Heart right ventricle (tissue), 16 donors: ENCODE measurements at places on chromosomes 4 and X. TPM values are rescaled to one million over a fixed set of nuclear protein-coding genes. Genes with fewer than 3 reads are reported as not detected.

- no peak overlapping the region for H3K4me3 ChIP-seq
- H3K27me3 ChIP-seq: no peaks in the 10 kb centered on the region
Observed at GRCh38 chr4:9994246-9994847, 26.9 kb downstream of the SLC2A9 start.

DNA sequence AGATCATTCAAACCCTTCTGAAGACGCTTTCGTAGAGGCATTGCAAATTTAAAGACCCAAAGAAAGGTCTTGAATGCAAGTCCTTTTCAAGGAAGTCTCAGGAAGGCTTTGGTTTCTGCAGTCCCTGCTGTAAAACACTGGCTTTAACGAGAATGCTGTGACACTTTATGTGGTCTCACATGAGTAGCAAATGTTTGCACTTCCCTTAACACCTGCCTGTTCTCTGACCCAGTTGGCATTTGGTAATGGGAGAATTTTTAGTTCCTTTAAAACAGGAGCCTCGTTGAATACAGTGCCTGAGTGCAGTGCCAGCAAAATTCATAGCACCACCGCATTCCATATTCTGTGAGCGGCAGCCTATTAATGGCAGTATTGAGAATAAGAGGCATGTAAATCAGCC, 330.5 kb upstream of the PRKX start:
- H3K4me1 ChIP-seq: no peaks in the 10 kb centered on the region
- no peak overlapping the region for H3K4me3 ChIP-seq
- no peaks in the 10 kb centered on the region for H3K27me3 ChIP-seq
- H3K27ac ChIP-seq: no peak overlapping the region
- no peak for DNase-seq

DNA sequence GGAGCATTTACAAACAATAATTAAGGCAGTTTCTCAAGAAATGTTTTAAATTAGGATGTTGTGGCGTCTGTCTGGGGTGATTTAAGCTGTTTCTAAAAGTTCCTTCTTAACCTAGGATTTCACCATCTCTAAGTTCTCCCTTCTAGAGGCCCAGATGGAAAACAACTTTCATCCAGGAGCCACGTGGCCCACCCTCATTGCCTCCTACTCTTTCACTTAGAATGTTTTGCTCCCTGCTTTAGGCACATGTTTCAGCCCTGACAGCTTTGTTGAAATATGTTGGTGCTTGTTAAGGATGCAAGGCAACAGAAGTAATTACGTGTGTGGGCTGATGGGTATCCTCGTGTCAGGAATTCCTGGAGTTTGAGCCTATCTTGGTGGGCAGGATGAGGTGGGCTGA, 131.3 kb downstream of the GUCY2F start:
- no peak overlapping the region for H3K27ac ChIP-seq
- no peaks in the 10 kb centered on the region for H3K36me3 ChIP-seq
- H3K4me1 ChIP-seq: no peaks in the 10 kb centered on the region
- no peaks in the 10 kb centered on the region for H3K27me3 ChIP-seq

DNA sequence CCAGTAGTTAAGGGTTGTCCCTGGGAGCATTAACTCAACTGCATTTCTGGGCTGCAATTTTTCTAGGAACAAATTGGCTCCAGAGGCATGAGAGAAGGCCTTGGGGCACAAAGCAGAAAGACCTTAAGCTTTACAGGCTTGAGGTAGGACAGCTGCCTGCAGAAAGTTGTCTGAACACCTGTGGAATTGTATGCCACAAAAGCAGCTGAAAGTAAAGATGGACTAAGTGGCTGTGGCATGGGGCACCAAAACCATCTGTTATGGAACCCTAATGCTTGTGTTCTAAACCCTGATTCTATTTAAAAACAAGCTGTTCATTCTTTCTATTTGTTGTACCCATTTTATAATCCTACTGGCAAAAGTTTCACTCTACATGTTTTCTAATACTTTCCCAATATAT, 515.2 kb downstream of the GLUD2 start:
- no peaks in the 10 kb centered on the region for H3K36me3 ChIP-seq
- H3K4me3 ChIP-seq: no peak overlapping the region
- no peak for DNase-seq
- no peaks in the 10 kb centered on the region for H3K27me3 ChIP-seq
- H3K4me1 ChIP-seq: no peaks in the 10 kb centered on the region

- no peaks in the 10 kb centered on the region for H3K27me3 ChIP-seq
- DNase-seq: no peak
- H3K4me1 ChIP-seq: no peaks in the 10 kb centered on the region
- no peak overlapping the region for H3K27ac ChIP-seq
- H3K36me3 ChIP-seq: no peaks in the 10 kb centered on the region
- no peak overlapping the region for H3K4me3 ChIP-seq
Observed at GRCh38 chrX:112687189-112687691, 7.5 kb upstream of the LHFPL1 start.

DNA sequence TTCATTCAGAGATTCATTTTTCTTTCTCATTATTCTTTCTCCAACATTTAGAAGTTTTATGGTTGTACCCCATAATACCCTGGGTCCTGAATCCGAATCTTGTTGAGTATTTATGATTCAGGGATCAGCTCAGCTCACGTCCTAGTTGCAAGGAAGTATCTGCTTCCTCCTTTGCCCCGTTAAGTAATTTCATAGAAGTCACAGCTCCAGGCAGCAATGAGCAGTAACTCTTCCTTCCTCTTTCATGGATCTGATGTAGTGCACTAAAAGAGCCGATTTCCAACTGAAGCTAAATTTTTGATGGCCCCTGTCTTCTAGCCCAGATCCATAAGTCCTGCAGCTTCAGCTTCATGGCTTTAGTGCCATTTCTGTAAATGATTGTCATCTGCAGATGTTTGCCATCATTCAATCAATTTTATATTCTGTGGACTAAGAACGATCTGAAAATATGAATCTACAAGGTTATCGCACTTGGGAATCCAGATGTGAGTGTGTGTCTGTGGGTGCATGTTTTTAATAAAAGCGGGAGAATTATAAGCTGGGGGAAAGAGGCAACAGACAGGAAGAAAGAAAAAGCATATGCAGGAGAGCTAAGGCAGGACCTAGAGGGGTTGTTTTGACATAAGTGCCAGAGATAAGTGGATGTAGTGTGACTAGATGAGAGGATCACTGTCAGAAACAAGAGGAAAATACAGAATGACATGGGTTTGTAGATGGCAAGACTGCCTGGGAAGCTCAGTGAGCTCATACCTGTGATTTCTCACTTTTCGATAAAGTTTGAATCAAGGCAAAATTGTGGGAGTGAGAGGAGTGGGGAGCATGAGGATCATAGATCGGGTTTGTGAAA, 17.5 kb downstream of the VEGFD start:
- no peak for DNase-seq
- H3K36me3 ChIP-seq: no peaks in the 10 kb centered on the region
- no peaks in the 10 kb centered on the region for H3K27me3 ChIP-seq
- no peak overlapping the region for H3K27ac ChIP-seq

DNA sequence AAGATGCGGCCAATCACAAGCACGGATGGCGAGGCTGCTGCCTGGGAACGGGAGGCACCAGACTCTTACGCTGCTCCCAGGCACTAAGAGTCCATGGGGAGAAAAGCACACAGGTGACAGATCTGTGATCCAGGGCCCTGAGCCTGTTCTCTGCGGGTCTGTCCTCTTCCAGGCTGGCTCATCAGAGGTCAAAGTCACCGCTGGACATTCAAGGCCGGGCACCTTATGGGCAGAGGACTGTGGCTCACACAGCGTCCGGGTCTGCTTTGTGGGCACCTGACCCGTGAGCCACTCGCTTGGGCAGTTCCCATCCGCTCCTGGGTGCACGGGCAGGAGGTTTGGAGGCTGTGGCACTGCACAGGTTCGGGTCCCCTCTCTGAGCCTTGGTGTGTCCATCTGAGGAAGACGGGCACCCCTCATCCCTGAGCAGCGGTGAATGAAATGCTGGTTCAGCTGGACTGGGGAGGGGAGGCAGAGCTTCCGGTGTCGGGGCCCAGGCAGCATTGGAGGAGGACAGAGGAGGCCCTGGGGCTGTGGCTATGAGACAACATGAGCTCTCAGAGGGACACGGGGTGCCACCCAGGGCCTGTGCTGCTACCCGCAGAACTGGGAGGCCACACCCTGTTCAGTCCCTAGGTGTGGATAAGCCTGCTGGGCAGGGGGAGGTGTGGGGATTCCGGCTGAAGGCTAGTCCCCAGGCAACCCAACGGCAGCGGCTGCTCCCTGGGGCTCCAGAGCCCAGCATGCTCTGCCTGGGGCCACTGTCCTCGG, 61.2 kb upstream of the AFAP1 start:
- H3K27me3 ChIP-seq: no peaks in the 10 kb centered on the region
- no peak overlapping the region for H3K27ac ChIP-seq
- H3K4me3 ChIP-seq: no peak overlapping the region
- no peaks in the 10 kb centered on the region for H3K4me1 ChIP-seq

DNA sequence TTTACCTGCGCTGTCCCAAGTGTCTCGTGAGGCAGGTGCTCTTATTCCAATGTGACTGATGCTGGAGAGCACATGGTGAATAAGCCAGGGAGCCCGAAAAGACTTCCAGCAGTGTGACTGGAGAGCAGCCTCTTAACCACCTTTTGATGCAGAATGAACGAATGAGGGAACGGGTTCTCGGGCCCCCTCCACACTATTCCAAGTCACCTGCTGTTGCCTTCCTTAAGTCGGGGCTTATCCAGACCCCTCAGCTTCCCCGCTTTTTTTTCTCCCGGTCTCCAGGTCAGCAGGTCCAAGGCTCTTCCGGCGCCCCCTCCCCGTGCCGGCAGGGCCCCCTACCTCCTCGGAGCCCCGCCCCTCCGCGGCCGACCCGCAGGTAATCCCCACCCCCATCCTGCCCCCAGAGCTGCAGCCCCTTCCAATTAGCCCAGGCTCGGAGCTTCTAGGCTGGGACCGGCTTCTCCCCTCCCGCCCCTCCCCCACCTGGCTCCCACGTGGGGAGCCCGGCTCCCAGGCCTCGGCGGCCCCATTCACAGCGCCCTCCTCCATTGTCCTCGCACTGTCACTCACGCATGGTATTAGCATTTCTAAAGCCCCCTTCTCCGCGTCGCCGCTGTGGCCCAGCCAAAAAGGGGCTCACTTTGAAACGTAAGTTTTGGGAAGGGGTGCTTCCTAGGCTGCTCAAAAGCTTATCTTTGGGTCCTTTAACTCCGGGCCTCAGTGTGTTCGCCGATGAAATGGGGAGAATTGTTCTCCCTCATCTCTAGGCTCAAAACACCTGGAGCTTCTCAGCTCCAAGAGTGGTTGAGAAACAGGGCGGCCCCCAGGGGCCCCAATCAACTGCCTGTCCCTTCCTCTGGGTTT, 56.2 kb upstream of the PJA1 start:
- H3K4me1 ChIP-seq: no peaks in the 10 kb centered on the region
- H3K4me3 ChIP-seq: no peak overlapping the region
- no peak for DNase-seq
- peaks cover 30% of the 10 kb centered on the region for H3K27me3 ChIP-seq
- no peaks in the 10 kb centered on the region for H3K36me3 ChIP-seq
- H3K27ac ChIP-seq: no peak overlapping the region

The MAGED4B gene
- total RNA-seq: 0.76 TPM

DNA sequence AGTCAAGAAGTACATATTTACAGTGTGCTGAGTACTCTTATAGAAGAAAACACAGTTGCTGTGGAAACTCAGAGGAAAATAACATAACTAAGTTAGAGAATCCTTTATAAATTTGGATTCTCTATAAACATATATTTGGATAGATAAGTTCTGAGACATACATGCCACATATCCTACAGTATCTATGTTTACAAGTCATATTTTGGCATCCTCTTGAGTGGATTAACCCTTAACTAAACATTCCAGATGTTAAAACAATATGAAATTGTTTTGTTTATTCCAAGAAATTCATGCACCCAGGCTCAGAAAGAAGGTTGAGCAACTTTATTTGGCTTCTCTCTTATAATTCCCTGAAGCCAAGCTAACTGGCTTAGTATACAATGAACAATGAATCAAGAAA, 267.2 kb downstream of the TEX13A start:
- DNase-seq: no peak
- no peaks in the 10 kb centered on the region for H3K4me1 ChIP-seq
- H3K27ac ChIP-seq: no peak overlapping the region

- H3K27ac ChIP-seq: no peak overlapping the region
- H3K4me1 ChIP-seq: peaks cover 38% of the 10 kb centered on the region
Observed at GRCh38 chr4:8409264-8410065, 31.1 kb downstream of the ACOX3 start.

The POF1B gene
- total RNA-seq: 0.95 TPM

DNA sequence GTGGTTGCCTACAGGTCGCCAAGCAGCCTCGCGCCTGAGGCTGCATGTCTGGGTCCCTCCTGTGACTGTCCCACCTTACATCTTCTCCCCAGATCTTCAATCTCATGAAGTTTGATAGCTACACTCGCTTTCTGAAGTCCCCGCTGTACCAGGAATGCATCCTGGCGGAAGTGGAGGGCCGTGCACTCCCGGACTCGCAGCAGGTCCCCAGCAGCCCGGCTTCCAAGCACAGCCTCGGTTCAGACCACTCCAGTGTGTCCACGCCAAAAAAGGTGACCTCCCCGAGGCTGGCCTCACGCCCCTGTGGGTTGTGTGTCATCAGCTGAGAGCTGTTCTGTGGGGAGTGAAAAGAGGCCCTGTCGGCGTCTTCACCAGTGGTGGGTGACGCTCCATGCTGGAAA, 24.9 kb upstream of the HGFAC start:
- H3K36me3 ChIP-seq: peaks cover 5% of the 10 kb centered on the region
- no peak overlapping the region for H3K27ac ChIP-seq
- H3K4me3 ChIP-seq: no peak overlapping the region
- no peak for DNase-seq
- no peaks in the 10 kb centered on the region for H3K27me3 ChIP-seq

- H3K27ac ChIP-seq: no peak overlapping the region
- no peaks in the 10 kb centered on the region for H3K27me3 ChIP-seq
- H3K36me3 ChIP-seq: no peaks in the 10 kb centered on the region
- H3K4me1 ChIP-seq: peaks cover 4% of the 10 kb centered on the region
Observed at GRCh38 chrX:153766871-153767673, 3.0 kb downstream of the PLXNB3 start.
